Osteocyte (in vitro differentiated cells): ENCODE measurements at places on chromosomes 2 and 18. TPM values are rescaled to one million over a fixed set of nuclear protein-coding genes. Genes with fewer than 3 reads are reported as not detected.
A peak's percentile ranks its signal among the peaks of the same experiment; 100 is the strongest.

- H3K27ac ChIP-seq: no peak overlapping the region
- peaks cover 3% of the 10 kb centered on the region for H3K4me1 ChIP-seq
- no peak overlapping the region for H3K4me3 ChIP-seq
- H3K27me3 ChIP-seq: no peaks in the 10 kb centered on the region
- no peaks in the 10 kb centered on the region for H3K36me3 ChIP-seq
- DNase-seq: peak; percentile 63
Observed at GRCh38 chr18:49025767-49026500, 75.2 kb upstream of the SMAD7 start.

- H3K27me3 ChIP-seq: no peaks in the 10 kb centered on the region
- no peaks in the 10 kb centered on the region for H3K36me3 ChIP-seq
- H3K4me3 ChIP-seq: no peak overlapping the region
- no peak overlapping the region for H3K27ac ChIP-seq
Observed at GRCh38 chr2:11750917-11751316, 4.5 kb downstream of the LPIN1 start.

DNA sequence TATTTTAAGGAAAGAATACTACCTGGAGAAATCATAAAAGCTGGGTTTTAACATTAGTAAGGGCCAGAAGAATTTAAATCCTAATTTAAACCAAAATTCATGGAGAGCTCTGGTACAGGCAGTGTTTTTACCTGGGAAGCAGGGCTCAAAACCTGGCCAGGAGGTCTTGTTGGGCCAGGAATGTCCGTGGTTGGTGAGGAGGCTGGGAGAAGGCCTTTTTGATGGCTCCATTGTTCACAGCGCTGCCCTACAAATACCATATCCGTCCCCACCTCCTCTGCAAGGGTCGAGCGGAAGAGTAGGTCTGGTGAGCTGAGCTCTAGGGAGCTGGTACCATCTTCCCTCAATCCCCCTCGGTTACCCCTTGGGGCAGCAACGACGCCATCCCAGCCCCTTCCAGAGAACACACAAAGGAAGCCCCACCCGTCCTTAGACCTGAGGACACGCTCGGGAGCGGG is 10.9 kb upstream of the HOXD1 start:
- H3K4me3 ChIP-seq: no peak overlapping the region
- H3K27ac ChIP-seq: no peak overlapping the region
- no peaks in the 10 kb centered on the region for H3K36me3 ChIP-seq
- H3K27me3 ChIP-seq: peaks cover 89% of the 10 kb centered on the region
- DNase-seq: no peak
- H3K4me1 ChIP-seq: peaks cover 4% of the 10 kb centered on the region

Gene TMEM247
- not detected in 2 replicates for total RNA-seq

Gene MEP1B
- not detected in 2 replicates for total RNA-seq
